ENCODE measurements at places on chromosomes 4 and X. TPM values are rescaled to one million over a fixed set of nuclear protein-coding genes. Genes with fewer than 3 reads are reported as not detected.

The CWH43 gene
- not detected for total RNA-seq

The DCAF4L1 gene
- under 0.01 TPM for total RNA-seq

The CLDN34 gene
- under 0.01 TPM for total RNA-seq

The SSX4 gene
- total RNA-seq, result not detected

The AVPR2 gene
- not detected for total RNA-seq

The GYG2 gene
- 6.2 TPM for total RNA-seq

The TDO2 gene
- total RNA-seq, result 1.4 TPM

The TRIM60 gene
- not detected for total RNA-seq

The AMTN gene
- not detected for total RNA-seq

DNA sequence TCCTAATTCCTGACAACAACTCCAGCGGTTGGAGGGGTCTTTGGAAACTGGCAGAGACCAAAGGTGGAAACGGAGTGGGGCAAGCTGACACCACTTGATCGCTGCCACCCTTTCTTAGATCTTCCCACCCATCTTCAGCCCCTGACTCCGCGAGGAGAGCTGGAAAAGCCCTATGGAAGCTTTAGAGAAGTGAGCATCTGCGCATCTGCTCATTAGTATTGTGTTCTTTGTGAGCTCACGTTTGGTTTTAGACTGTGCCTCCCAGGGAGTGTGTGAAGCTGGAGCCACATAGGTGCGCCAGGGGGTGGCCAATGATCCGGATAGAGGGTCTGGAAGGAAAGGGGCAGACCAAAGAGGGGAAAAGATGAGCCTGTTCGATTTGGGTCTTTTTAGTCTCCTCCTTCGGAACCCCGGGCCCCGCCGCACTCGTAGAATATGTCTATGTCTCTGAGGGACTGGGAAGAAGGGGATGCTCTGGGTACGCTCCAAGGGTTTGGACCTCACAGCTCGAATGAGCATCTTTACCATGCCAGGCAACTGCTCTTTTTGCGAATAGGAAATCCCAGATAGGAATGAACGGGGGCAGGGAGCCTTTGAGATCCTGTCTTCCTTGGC lies 578 bp upstream of the DKK2 start:
- peaks cover 46% of the 10 kb centered on the region for H3K27me3 ChIP-seq
- no peak overlapping the region for H3K27ac ChIP-seq
- peaks cover 18% of the 10 kb centered on the region for H3K4me1 ChIP-seq
- H3K36me3 ChIP-seq, result no peaks in the 10 kb centered on the region

GRCh38 chr4:1722551-1723118 lies 1.3 kb downstream of the TACC3 start:
- H3K4me1 ChIP-seq, result peaks cover 36% of the 10 kb centered on the region
- peaks cover 21% of the 10 kb centered on the region for H3K36me3 ChIP-seq
- H3K27me3 ChIP-seq, result no peaks in the 10 kb centered on the region
- DNase-seq, result peak; percentile 87

DNA sequence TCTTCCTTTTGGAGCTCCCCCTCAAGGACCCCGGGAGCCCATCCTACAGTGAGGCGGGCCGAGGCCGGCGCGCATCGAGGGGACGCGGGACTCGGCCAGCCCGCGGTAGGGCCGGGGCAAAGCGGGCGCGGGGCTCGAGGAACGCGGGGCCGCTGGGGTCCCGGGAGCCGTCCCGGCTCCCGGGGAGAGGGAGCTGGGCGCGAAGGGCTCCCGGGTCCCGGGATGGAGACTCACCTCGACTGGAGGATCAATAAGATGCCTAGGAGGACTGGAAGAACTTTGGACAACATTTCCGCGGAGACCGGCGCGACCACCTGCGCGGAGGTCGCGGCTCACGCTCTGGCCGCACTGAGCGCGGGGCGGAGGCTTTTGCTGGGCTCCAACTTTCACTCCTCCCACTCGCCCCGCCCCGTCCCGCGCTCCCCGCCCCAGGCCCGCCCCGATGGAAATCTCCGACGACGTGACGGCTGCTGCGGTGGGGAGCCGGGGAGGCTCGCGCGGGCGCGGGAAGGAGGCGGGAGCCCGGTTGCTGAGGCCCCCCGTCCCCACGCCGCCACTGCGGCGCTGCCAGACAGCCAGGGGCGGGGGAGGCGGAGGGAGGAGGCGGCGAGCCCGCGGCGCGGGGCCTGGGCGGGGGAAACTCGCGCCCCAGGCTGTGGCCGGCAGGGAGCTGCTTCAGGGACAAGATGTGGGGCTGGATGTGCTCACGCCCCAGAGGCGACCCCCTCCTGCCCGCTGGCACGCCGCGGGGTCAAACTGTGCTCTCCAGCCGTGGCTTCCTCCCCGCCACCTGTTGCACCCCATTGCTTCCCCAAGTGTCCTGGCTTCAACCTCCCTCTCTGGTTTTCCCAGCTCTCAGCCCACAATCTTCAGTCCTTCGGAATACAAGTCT lies at the start of gene GABRE:
GABRE (minus strand) TSS at position 341 of the 892 bp plus-strand sequence; CDS start at position 290, 51 bp downstream.
- no peaks in the 10 kb centered on the region for H3K27me3 ChIP-seq
- H3K36me3 ChIP-seq, result peaks cover 6% of the 10 kb centered on the region
- H3K4me1 ChIP-seq, result peaks cover 19% of the 10 kb centered on the region
- DNase-seq, result peak; percentile 78

DNA sequence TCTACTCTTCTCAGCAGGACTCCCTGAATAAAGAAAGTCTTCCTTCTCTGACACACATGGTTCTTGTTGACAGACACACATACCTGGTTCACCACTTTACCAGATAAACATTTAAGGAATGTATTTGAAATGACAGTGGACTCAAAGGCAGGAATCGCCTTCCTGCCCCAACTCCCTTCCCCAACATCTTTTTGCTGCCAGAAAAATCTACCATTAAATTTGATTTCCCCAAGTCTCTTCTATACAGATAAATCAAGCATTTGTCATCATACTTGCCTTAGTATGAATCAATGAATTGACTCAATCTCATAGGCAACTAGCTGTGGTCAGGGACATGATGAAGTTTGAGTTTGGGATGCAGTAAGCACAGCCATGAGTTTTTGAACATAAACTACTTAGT lies 23.3 kb upstream of the ANXA5 start:
- H3K4me3 ChIP-seq, result no peak overlapping the region
- no peak overlapping the region for H3K27ac ChIP-seq
- peak; percentile 29 for DNase-seq
- H3K27me3 ChIP-seq, result no peaks in the 10 kb centered on the region
- peaks cover 6% of the 10 kb centered on the region for H3K4me1 ChIP-seq
- no peaks in the 10 kb centered on the region for H3K36me3 ChIP-seq

- H3K36me3 ChIP-seq, result no peaks in the 10 kb centered on the region
- no peak overlapping the region for H3K4me3 ChIP-seq
- H3K27ac ChIP-seq, result peak overlapping the region; percentile 54
- H3K4me1 ChIP-seq, result peaks cover 19% of the 10 kb centered on the region
These were observed 582.7 kb upstream of the AADAT start for GRCh38 chr4:170672381-170672965.

DNA sequence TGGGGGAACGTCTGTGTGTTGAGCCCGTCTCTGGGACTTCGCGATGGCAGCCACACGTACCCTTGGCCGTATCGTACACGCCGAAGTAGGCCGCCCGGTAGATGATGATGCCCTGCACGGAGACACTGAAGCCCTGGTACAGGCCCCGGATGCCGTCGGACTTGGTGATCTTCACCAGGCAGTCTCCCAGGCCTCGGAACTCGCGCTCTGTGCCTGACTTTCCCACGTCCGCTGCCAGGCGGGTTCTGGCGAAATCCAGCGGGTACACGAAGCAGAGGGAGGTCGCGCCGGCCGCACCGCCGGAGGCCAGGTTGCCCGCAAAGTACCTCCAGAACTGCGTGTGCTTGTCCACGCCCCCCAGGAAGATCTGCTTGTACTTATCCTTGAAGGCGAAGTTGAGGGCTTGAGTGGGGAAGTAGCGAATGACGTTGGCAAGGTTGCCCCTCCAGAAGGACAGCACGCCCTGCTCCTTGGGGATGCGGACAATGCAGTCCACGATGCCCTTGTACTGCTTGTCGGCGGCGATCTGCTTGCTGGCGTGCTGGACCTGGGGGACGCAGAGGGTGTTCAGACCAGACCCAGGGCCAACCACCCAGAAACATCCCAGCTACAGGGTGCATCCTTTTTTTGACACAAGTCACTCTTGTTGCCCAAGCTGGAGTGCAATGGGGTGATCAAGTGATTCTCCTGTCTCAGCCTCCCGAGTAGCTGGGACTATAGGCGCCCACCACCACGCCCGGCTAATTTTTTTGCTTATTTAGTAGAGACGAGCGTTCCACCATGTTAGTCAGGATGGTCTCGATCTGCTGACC lies 2.5 kb downstream of the SLC25A6 start:
- peaks cover 66% of the 10 kb centered on the region for H3K36me3 ChIP-seq
- no peak overlapping the region for H3K4me3 ChIP-seq
- no peaks in the 10 kb centered on the region for H3K27me3 ChIP-seq
- DNase-seq, result peak; percentile 75
- peaks cover 25% of the 10 kb centered on the region for H3K4me1 ChIP-seq

DNA sequence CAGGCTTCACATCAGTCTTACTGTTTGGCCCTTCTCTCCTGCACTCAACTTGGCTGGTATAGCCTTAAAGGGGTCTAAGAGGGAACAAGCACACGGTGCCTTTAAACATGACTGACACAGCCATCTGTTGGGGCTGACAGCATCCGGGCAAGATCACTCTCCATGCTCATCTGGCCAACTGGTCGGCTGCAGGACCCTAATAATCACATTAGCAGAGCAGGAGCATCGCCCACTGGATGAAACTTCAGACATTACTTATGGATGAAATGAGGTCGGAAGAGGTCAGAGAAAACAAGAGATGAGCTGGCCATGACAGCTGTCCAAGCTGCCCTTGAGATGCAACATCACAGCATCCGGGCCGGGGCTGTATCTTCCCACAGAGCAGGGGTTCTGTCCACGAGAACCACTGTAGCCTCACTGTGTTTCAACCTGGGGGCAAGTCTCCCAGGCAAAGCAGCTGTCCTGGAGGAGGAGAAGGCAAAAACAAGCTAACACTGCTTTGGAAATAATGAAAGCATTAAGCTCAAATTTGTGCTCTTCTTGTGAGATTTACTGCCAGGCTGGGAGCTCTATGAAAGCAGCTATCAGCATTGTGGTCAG lies 94.4 kb upstream of the TTC29 start:
- no peak overlapping the region for H3K4me3 ChIP-seq
- H3K27me3 ChIP-seq, result peaks cover 27% of the 10 kb centered on the region
- no peak overlapping the region for H3K27ac ChIP-seq
- H3K4me1 ChIP-seq, result no peaks in the 10 kb centered on the region
- no peaks in the 10 kb centered on the region for H3K36me3 ChIP-seq
- peak; percentile 4 for DNase-seq

DNA sequence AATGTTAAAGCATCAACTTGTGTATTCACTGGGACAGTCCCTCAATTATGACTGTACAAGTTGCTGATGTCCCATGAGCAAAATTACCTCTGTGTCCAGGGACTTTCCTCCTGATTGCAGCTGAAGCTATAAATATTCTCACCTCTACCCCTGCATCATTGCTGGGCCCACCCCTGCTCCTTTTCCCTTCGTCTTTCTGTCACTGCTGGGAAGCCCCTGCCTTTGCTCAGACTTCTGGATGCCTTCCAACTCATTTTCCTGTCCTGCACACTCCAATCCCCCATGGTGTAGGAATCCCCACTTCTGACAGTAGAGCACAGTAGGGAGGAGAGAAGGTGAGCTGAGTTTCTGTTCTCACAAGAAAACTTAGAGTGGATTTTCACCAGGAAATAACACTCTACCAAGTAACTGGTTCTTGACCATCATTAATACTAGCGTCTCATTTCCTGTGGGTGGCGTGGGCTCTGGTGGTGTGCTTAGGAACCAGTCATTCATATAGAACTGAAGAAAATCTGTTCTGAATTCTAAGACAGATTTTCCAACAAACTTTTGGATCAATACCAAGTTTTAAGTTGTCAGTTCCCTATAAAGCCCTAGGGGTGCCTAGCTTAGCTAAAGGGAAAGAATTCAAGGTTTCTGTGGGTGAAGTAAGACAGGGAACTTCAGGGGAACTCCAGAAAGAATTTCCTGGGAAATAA lies 136.2 kb upstream of the MED14 start:
- no peak overlapping the region for H3K27ac ChIP-seq
- H3K4me1 ChIP-seq, result peaks cover 10% of the 10 kb centered on the region
- peaks cover 17% of the 10 kb centered on the region for H3K27me3 ChIP-seq
- H3K36me3 ChIP-seq, result no peaks in the 10 kb centered on the region

GRCh38 chr4:62487016-62487415 lies 1286.9 kb downstream of the ADGRL3 start:
- H3K27ac ChIP-seq, result no peak overlapping the region
- no peak for DNase-seq
- no peaks in the 10 kb centered on the region for H3K4me1 ChIP-seq
- H3K4me3 ChIP-seq, result no peak overlapping the region

- no peak for DNase-seq
- H3K4me3 ChIP-seq, result no peak overlapping the region
- no peaks in the 10 kb centered on the region for H3K4me1 ChIP-seq
These were observed 32.6 kb downstream of the BEND4 start for GRCh38 chr4:42119886-42120285.

- no peak overlapping the region for H3K4me3 ChIP-seq
- no peaks in the 10 kb centered on the region for H3K27me3 ChIP-seq
- H3K27ac ChIP-seq, result no peak overlapping the region
- no peaks in the 10 kb centered on the region for H3K4me1 ChIP-seq
These were observed 6.8 kb upstream of the TMEM144 start for GRCh38 chr4:158203436-158203835.

DNA sequence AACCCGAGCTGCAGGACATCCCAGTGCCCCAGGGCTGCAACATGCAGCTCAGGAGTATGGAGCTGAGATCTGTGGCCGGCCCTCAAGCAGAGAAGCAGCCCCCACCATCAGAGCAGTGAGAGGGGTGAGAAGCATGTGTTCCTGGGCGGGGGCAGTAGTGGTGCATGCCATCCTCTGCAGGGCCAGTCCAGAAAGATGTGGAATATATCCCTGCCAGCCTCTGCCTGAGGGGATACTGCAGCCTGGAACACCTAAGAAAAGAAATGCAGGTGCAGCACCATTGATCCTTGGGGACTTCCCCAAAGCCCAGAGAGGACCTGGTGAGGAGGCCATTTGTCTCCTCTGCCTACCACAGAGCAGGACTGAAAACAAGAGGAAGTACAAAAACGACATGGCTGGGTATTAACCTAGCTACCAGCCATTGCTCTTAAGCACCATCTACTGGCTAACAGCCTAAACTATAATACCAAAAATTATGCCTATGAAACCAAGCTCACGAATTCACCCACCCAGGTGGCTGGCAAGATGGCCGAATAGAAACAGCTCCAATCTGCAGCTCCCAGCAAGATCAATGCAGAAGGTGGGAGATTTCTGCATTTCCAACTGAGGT lies 158.8 kb downstream of the ADGRA3 start:
- H3K4me1 ChIP-seq, result no peaks in the 10 kb centered on the region
- no peaks in the 10 kb centered on the region for H3K27me3 ChIP-seq
- peak; percentile 80 for DNase-seq
- no peak overlapping the region for H3K4me3 ChIP-seq

- no peak overlapping the region for H3K4me3 ChIP-seq
- no peak for DNase-seq
- no peak overlapping the region for H3K27ac ChIP-seq
- no peaks in the 10 kb centered on the region for H3K36me3 ChIP-seq
These were observed 21.1 kb downstream of the AIFM1 start for GRCh38 chrX:130144509-130144908.

- no peak overlapping the region for H3K4me3 ChIP-seq
- H3K27me3 ChIP-seq, result no peaks in the 10 kb centered on the region
- no peaks in the 10 kb centered on the region for H3K36me3 ChIP-seq
- DNase-seq, result no peak
These were observed 914 bp downstream of the MYOZ2 start for GRCh38 chr4:119136546-119136945.
